RWPE2 (cell line): ENCODE measurements at places on chromosomes 5 and 9.

DNA sequence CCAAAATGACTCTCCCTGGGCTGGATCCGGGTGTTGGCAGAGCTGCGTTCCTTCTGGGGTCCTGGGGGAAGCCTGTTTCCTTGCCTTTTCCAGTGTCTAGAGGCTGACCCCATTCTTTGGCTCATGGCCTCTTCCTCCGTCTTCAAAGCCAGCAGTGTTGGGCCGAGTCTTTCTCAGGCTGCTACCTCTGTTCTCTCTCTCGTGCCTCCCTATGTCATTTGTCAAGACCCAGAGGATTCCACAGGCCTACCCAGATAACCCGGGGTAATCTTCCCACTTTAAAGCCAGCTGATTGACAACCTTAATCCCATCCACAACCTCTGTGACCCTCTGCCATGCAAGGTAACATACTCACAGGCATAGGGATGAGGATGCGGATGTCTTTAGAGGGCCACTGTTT, 55.0 kb upstream of the KCNMB1 start:
- H3K4me1 ChIP-seq = no peaks in the 10 kb centered on the region
- H3K4me3 ChIP-seq = no peak overlapping the region
- no peaks in the 10 kb centered on the region for H3K27me3 ChIP-seq
- DNase-seq = no peak

GRCh38 chr5:1868886-1869475, 13.7 kb downstream of the IRX4 start:
- no peak overlapping the region for H3K4me3 ChIP-seq
- DNase-seq = no peak
- H3K36me3 ChIP-seq = no peaks in the 10 kb centered on the region
- H3K27me3 ChIP-seq = no peaks in the 10 kb centered on the region
- H3K4me1 ChIP-seq = no peaks in the 10 kb centered on the region

- H3K36me3 ChIP-seq = no peaks in the 10 kb centered on the region
- no peaks in the 10 kb centered on the region for H3K27me3 ChIP-seq
- H3K27ac ChIP-seq = no peak overlapping the region
- no peak for DNase-seq
Observed at GRCh38 chr9:70581214-70581954, 166.9 kb upstream of the KLF9 start.

- no peak overlapping the region for H3K27ac ChIP-seq
- no peak overlapping the region for H3K4me3 ChIP-seq
- H3K27me3 ChIP-seq = peaks cover 19% of the 10 kb centered on the region
- H3K4me1 ChIP-seq = no peaks in the 10 kb centered on the region
Observed at GRCh38 chr5:76958991-76959767, 6.3 kb downstream of the CRHBP start.

DNA sequence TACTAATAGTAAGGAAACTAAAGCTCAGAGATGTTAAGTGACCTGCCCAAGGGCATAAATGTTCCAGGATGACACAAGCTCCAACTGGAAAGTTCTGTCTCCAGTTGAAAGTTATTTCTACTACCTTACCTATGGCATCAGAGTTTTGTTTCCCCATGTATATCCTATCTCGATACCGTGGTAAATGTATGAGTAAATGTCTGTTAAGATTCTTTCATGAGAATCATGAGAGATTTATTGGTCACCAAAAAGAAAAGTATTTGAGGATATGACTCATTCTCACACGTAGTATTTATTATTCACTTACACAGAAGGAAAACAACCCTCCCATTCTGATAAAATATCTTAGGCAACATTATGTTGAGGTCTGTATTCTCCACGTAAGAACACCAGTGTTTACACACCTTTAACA, 11.1 kb upstream of the SHOC1 start:
- H3K27me3 ChIP-seq = no peaks in the 10 kb centered on the region
- peak overlapping the region; percentile 88 for H3K27ac ChIP-seq
- DNase-seq = no peak
- H3K36me3 ChIP-seq = no peaks in the 10 kb centered on the region

GRCh38 chr5:104178829-104179456, 616.4 kb upstream of the NUDT12 start:
- H3K36me3 ChIP-seq = no peaks in the 10 kb centered on the region
- peaks cover 11% of the 10 kb centered on the region for H3K27me3 ChIP-seq
- no peak overlapping the region for H3K4me3 ChIP-seq
- H3K4me1 ChIP-seq = no peaks in the 10 kb centered on the region
- no peak for DNase-seq
- no peak overlapping the region for H3K27ac ChIP-seq

DNA sequence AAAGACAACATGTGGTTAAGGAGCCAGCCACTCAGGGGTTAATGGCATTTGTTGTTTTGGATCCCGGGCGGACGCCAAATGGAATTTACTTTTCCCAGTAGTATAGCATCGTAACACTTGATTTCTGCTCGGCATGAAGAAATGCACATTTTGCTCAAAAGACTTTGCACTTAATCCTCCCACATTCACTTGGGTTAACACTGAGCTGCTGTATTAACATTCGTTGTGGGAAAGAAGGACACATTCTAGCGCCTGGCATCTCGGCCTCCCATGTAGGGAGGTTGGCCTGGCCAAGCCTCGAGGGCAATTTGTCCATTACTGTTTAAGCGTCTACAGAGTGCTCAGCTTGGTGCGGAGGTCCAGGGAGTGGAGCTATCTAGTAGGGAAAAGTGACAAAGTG, 32.3 kb upstream of the INSYN2B start:
- no peak for DNase-seq
- peaks cover 1% of the 10 kb centered on the region for H3K27me3 ChIP-seq
- H3K4me3 ChIP-seq = no peak overlapping the region
- no peaks in the 10 kb centered on the region for H3K4me1 ChIP-seq

DNA sequence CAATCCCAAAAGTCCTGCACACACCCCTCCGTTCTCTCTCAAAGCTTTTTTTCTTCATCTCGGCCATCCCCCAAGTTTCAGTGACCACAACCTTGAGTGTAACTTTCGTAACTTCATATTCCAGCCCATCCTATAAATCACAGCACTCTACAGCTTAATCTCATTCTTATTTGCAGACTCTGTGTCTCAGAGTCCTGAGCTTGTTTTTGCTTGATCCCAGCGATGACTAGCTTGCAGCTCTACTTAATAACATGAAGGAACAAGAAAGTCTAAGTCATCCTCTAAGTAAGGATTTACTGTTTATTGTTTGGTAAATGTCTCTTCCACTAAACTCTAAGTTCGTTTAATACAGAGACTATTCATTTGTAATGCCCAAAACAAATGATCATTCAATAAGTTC, 2.6 kb upstream of the SPDL1 start:
- peaks cover 19% of the 10 kb centered on the region for H3K4me1 ChIP-seq
- H3K27me3 ChIP-seq = no peaks in the 10 kb centered on the region
- H3K4me3 ChIP-seq = no peak overlapping the region
- H3K27ac ChIP-seq = peak overlapping the region; percentile 29
- no peak for DNase-seq

DNA sequence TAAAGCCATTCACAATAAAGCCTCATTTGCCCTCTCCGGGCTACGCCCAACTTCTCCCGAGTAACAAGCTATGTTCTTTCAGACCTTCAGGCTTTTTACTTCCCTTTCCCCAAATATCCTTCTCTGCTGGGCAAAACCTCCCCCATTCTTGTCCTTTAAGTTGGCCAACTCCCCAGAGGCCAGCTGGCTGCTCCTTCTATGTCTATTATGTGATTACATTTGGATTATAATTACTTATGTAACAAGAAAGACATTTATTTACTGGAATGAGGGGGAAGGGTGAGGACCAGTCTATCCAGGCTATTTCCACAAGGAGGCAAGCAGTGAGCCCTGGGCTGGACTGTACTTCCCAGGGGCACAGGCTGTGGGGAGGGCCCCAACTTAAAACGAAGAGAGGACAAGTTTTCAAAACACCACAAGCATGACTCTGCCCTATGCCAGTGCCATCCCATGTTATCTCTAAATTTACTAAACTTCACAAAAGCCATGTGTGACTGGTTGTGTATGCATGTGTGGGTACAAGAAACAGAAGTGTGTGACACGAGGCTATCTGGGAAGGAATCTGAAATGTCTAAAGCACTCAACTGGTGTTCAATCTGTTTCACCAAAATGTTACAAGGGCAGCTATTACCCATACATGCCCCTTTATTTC, 84.5 kb downstream of the GNAQ start:
- no peaks in the 10 kb centered on the region for H3K36me3 ChIP-seq
- H3K27me3 ChIP-seq = no peaks in the 10 kb centered on the region
- H3K4me1 ChIP-seq = peaks cover 20% of the 10 kb centered on the region
- H3K27ac ChIP-seq = no peak overlapping the region
- H3K4me3 ChIP-seq = no peak overlapping the region

GRCh38 chr9:105437704-105438103, 10.1 kb upstream of the FSD1L start:
- no peak for DNase-seq
- H3K4me1 ChIP-seq = no peaks in the 10 kb centered on the region
- no peak overlapping the region for H3K4me3 ChIP-seq
- H3K27me3 ChIP-seq = no peaks in the 10 kb centered on the region
- no peaks in the 10 kb centered on the region for H3K36me3 ChIP-seq
- no peak overlapping the region for H3K27ac ChIP-seq

- H3K4me1 ChIP-seq = no peaks in the 10 kb centered on the region
- H3K27ac ChIP-seq = no peak overlapping the region
- no peak overlapping the region for H3K4me3 ChIP-seq
- no peak for DNase-seq
- H3K27me3 ChIP-seq = no peaks in the 10 kb centered on the region
- H3K36me3 ChIP-seq = no peaks in the 10 kb centered on the region
Observed at GRCh38 chr9:35569206-35569605, 35.9 kb upstream of the TESK1 start.

- DNase-seq = no peak
- H3K27me3 ChIP-seq = peaks cover 3% of the 10 kb centered on the region
- peak overlapping the region; percentile 97 for H3K27ac ChIP-seq
Observed at GRCh38 chr9:94869415-94869843, 142.9 kb downstream of the AOPEP start.

DNA sequence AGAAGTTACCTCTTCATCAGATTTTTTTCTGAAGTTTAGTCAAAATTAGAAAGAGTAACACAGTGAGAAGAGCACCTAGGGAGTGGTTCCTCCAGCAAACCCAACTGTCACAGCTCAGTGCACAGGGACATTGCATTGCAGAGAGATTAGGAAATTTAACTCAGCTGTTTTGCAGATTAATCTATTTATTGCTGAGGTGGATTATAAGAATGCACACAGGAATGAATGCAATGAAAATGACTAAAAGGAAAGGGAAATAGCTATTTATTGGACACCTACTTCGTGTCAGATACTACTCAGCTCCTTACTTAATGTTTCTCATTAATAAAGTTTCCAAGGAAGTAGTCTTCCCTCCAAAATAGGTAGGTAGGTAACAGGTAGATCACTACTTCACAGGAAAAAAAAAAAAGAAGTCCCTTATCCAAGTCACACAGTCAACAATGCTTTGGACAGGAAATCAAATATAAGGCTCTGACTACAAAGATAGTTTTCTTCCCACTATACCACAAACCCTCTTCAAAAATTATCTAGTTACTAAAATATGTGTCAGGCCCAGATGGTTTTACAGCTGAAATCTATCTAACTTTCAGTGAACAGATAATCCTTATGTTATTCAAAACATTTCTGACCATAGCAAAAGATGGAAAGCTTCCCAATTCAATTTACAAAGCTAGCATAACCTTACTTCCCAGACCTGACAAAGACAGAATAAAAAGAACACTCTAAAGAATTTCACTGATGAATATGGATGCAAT, 442.2 kb upstream of the MPDZ start:
- H3K4me3 ChIP-seq = no peak overlapping the region
- H3K27me3 ChIP-seq = no peaks in the 10 kb centered on the region
- no peak for DNase-seq
- no peak overlapping the region for H3K27ac ChIP-seq

GRCh38 chr5:176844706-176845391, 34.5 kb downstream of the UNC5A start:
- no peak overlapping the region for H3K27ac ChIP-seq
- DNase-seq = no peak
- H3K4me3 ChIP-seq = no peak overlapping the region
- H3K36me3 ChIP-seq = no peaks in the 10 kb centered on the region
- H3K27me3 ChIP-seq = peaks cover 6% of the 10 kb centered on the region

- H3K27me3 ChIP-seq = no peaks in the 10 kb centered on the region
- no peaks in the 10 kb centered on the region for H3K4me1 ChIP-seq
- no peak overlapping the region for H3K4me3 ChIP-seq
- no peak overlapping the region for H3K27ac ChIP-seq
Observed at GRCh38 chr5:56307714-56308333, 74.7 kb upstream of the ANKRD55 start.

- no peaks in the 10 kb centered on the region for H3K27me3 ChIP-seq
- peaks cover 7% of the 10 kb centered on the region for H3K4me1 ChIP-seq
- no peaks in the 10 kb centered on the region for H3K36me3 ChIP-seq
- H3K4me3 ChIP-seq = no peak overlapping the region
- peak overlapping the region; percentile 53 for H3K27ac ChIP-seq
Observed at GRCh38 chr9:70924895-70925547, 196.4 kb downstream of the TRPM3 start.

DNA sequence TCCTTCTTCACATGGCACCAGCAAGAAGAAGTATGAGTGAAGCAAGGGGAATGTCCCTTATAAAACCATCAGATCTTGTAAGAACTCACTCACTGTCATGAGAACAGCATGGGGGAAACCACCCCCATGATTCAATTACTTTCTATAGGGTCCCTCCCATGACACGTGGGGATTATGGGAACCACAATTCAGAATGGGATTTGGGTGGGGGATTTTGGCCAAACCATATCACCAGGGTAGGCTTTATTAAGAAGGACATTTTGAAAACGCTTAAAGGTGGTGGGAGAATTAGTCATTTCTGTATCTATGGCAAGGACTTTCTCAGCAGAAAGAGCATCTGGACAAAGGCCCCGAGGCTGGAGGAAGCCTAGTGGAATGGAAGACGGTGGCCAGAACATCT, 100.2 kb upstream of the ADAMTS16 start:
- H3K4me3 ChIP-seq = no peak overlapping the region
- peaks cover 38% of the 10 kb centered on the region for H3K27me3 ChIP-seq
- H3K27ac ChIP-seq = no peak overlapping the region
- H3K4me1 ChIP-seq = no peaks in the 10 kb centered on the region
- DNase-seq = no peak

DNA sequence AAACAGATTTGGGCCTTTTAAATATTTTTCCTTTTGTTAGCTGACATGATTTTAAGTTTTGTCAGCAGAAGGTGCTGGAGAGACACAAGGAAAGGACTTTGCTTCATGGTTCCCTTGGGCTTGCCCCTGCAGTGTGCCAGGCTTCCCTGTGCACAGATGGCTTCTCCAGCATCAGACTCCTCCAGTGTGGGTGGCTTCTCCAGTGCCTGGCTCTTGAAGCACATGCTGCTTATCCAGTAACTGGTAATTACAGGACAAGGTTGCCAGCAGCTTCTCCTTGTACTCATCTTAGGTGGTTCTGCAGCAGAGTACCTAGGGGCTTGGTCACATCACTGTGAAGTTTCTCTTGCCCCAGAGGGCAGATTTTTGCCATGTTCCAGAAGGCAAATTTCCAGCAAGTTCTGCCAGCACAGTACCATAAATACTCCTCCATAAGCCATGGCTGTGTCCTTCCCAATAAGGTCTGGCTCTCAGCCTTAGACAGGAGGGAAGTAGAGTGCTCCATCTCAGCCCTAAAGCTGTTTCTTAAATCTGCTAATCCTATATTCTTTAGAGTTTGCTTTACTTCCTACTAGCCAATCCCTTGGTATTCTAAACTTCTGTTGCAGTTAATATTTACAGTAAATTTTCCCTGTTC, 62.4 kb downstream of the PJA2 start:
- H3K4me1 ChIP-seq = no peaks in the 10 kb centered on the region
- no peak for DNase-seq
- no peaks in the 10 kb centered on the region for H3K27me3 ChIP-seq
- no peak overlapping the region for H3K27ac ChIP-seq
- H3K36me3 ChIP-seq = peaks cover 83% of the 10 kb centered on the region
